ENCODE measurements at places on chromosomes 12 and 14.

- DNase-seq, result no peak
Observed at GRCh38 chr12:97711392-97711791, 248.8 kb downstream of the RMST start.

DNA sequence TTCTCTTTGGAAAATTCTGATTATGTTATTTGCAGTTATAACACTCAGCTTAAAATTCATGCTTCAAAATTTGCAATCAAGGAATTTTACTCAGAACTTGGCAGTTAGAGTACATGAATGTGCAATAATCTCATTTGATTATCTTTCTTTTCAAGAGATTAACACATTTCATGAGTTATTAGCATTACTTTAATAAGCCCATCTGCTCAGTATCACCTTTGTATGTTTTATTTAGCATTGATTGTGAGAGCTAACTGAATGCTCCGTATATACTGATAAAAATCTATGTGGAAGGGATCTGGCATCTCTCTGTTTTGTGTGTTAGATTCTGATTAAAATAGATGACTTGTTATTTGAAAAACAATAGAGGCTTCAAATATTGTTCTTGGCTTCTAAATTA is 55.6 kb upstream of the CPNE8 start:
- DNase-seq, result no peak

DNA sequence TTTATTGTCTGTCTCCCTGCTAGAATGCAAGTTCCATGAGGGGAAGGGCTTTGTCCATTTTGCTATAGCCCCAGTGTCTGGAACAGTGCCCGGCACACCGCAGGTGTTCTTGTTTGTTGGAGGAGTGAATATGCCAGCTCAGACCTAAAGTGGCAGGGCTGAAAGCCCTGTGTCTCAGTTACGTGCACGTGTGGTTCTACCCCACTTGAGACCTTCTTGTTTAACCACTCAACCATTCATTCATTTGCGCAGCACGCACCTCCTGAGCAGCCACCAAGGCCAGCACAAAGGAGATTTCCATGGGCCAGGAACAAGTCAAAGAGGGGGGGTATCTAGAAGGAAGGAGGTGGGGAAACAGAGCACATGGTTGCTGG is 338.0 kb upstream of the FKBP4 start:
- DNase-seq, result no peak

DNA sequence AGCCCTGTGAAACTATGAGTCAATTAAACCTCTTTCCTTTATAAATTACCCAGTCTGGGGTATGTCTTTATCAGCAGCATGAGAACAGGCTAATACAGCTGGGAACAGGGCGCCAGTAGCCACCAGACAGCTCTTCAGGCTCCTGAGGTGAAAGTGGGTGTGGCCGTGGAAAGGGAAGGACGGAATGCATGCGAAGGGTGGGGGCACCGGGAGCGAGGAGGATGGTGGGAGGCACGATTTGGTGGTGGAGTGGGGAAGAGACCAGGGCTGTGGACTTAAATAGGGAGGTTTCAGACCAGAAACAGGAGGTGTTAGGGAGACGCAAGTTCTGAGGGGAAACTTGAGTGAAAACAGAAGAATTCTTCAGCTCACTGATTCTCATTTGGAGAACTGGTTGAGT is 44.1 kb upstream of the CHST11 start:
- no peak for DNase-seq

- no peak for DNase-seq
Observed at GRCh38 chr12:53726946-53727309, 324 bp downstream of the CALCOCO1 start.

DNA sequence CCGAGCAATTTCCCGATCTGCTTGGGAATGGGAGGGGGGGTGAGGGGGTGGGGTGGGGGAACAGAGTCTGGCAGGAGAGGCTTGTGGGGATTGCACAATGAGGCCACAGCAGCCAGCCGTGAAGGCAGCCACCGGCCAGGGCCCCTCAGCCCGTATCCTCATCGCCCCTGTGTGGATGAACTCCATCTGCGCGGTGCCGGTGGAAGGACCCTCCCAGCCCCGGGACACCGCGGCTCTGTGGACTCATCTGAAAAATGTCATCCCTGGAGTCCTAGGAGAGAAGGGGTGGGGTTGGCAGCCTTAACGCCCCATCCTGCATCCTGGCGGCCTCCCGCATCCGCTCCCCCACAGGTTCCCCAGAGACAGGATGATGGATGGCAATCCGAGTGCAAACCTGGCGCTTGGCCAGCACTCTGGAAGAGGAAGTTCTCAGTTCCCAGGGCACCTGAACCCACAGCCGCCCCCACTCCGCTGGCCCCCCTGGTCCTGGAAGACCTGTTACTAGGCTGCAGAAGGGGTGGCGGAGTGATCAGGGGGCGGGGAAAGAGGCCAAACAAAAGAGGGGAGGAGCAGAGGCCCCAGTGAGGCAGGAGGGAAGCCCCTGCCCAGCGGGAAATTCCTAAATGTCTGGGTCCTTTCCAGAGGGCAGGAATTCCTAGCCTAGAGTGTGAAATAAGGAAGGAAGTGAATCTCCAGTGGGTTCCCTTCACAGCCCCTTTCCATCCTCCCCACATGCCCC is 1.2 kb upstream of the TNFAIP2 start:
- peak; percentile 50 for DNase-seq

DNA sequence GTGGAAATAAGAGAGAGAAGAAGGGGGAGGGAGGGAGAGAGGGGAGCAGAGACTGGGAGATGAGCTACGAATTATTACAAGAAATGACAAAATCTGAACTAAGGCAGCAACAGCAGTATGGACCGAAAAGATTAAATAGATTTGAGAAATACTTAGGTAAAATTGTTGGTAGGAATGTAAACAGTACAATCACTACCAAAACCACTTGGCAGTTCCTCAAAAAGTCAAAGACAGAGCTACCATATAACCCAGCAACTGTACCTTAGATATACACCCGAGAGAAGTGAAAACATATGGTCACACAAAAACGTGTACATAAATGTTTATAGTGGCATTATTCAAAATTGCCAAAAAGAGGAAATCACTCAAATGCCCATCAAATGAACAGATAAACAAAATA is 14.1 kb downstream of the KRAS start:
- DNase-seq, result peak; percentile 14

Measured in foreskin fibroblast (primary cell).